ENCODE measurements at places on chromosomes 11 and 22.

DNA sequence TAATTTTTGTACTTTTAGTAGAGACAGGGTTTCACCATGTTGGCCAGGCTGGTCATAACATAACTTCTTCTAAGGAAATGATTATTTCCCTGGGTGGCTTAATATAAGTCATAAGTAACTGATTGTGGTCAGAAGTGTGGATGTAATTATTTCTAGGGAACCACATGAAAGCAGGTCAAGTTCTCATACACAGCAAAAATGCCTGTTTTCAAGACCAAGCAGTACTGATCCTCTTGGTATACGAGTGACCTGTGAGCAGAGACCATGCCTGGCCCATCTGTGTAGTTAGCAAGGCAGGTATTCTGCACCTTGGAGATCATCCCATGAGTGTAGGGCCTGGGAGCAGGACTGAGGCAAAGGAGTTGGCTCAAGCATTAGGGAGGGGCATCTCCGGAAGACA lies 32.5 kb upstream of the NUCB2 start:
- no peaks in the 10 kb centered on the region for H3K36me3 ChIP-seq
- H3K27ac ChIP-seq: peak overlapping the region; percentile 23
- no peak for DNase-seq
- H3K4me3 ChIP-seq: no peak overlapping the region

GRCh38 chr11:89625171-89625570 lies 84.9 kb upstream of the TRIM77 start:
- H3K4me3 ChIP-seq: no peak overlapping the region
- H3K27ac ChIP-seq: no peak overlapping the region
- DNase-seq: no peak
- H3K36me3 ChIP-seq: no peaks in the 10 kb centered on the region
- H3K27me3 ChIP-seq: no peaks in the 10 kb centered on the region
- H3K4me1 ChIP-seq: no peaks in the 10 kb centered on the region

DNA sequence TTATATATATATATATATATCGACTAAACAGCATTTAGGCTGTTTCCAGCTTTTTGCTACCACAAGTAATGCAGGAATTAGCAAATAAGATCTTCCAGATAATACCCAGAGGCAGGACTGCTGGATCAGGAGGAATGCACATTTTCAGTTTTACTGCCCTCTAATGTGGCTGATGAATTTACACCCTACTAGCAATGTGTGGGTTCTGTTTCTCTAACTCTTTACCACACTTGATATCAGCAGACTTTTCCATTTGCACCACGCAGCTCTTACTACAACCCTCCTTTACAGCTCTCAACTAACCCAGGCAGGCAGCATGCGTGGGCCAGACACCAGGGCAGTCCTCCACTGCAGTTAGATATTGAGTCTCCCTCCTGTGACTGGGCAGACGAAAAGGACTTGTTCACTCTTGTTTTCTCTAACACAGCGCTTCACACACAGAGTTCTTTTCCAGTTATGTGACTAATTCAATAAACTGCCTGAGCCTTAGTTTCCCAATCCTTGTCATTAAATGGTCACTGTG lies 67.7 kb downstream of the IGLL5 start:
- no peak overlapping the region for H3K27ac ChIP-seq
- peaks cover 38% of the 10 kb centered on the region for H3K27me3 ChIP-seq
- peaks cover 8% of the 10 kb centered on the region for H3K4me1 ChIP-seq
- H3K4me3 ChIP-seq: no peak overlapping the region
- DNase-seq: no peak
- H3K36me3 ChIP-seq: no peaks in the 10 kb centered on the region

DNA sequence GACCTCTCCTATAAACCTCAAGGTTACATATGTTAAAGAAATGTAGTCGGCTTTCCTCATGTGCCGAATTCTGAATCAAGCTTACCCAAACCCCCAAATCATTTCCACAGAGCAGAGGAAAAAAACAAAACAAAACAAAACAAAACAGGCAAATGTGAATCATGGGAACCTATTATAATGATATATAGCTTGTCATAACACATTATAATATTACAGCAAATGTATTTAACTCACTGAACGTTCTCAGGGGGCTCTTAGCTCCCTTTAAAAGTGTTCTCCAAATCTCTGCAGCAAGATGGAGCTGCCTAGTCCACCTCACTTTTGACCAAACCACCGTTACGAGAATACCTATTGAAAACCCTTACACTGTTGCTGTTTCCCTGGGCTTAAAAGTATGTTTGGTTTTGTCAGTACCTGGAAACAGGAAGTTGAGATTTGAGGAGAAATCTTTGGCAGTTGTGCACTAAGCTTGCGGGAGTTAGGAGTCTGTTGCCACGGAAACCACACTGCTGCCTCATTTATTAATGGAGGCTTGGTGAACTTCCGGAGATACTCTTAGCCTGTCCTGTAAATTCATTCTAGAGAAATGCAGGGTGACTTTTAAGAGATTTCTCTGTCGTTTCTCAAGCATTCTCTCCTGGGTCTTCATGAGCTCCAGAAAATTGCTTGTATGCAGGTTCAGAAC lies 167.0 kb upstream of the RASSF10 start:
- peaks cover 5% of the 10 kb centered on the region for H3K4me1 ChIP-seq
- no peaks in the 10 kb centered on the region for H3K36me3 ChIP-seq
- no peak overlapping the region for H3K27ac ChIP-seq
- DNase-seq: no peak
- H3K4me3 ChIP-seq: no peak overlapping the region

- no peak overlapping the region for H3K4me3 ChIP-seq
- no peak for DNase-seq
- H3K27me3 ChIP-seq: peaks cover 3% of the 10 kb centered on the region
These were observed 5.4 kb upstream of the OR51A2 start for GRCh38 chr11:4960877-4961276.

DNA sequence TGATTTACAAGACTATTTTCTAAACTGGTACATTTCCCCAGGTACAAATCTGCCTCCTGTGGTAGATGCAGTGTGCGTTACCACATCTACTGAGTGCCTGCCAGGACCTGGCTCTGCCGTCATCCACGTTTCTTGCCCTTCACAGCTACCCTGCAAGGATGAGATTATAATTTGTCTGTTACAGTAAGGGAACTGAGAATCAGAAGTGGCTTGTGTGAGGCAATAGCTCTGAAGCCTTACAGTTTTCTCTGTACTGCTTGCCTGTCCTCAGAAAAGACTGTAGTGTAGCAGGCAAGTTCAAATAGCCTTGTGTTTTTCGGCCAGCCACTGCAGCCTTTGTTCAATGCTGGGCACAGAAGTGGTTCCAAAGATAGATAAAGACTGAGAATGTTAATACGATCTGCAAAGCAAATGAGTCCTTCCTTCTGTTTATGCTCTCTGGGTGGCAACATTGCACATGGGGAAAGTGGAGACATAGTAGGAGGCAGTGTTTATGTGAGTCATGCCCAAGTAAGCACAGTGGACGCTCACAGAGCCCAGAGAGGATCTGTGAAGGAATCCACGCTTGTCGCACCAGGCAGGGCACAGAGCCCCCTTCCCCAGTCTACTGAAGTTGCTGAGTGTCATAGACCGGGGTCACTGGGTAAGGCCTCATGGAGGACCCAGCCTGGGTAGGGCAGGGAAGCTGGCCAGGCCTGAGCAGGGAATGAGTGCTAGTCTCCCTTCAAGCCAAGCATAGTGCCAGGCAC lies 49.1 kb downstream of the MICAL2 start:
- H3K36me3 ChIP-seq: peaks cover 6% of the 10 kb centered on the region
- DNase-seq: peak; percentile 3
- H3K4me1 ChIP-seq: peaks cover 83% of the 10 kb centered on the region
- no peak overlapping the region for H3K4me3 ChIP-seq

GRCh38 chr11:133047036-133047770 lies 485.1 kb downstream of the OPCML start:
- H3K36me3 ChIP-seq: no peaks in the 10 kb centered on the region
- no peak overlapping the region for H3K27ac ChIP-seq
- no peaks in the 10 kb centered on the region for H3K4me1 ChIP-seq

Measured in activated naive CD8-positive, alpha-beta T cell treated with anti-CD3 and anti-CD28 coated beads, Interleukin-2, amount 50 U/mL, for 24 hours (primary cell).